Ecto neural progenitor cell (in vitro differentiated cells): ENCODE measurements at places on chromosomes 2 and 18.

DNA sequence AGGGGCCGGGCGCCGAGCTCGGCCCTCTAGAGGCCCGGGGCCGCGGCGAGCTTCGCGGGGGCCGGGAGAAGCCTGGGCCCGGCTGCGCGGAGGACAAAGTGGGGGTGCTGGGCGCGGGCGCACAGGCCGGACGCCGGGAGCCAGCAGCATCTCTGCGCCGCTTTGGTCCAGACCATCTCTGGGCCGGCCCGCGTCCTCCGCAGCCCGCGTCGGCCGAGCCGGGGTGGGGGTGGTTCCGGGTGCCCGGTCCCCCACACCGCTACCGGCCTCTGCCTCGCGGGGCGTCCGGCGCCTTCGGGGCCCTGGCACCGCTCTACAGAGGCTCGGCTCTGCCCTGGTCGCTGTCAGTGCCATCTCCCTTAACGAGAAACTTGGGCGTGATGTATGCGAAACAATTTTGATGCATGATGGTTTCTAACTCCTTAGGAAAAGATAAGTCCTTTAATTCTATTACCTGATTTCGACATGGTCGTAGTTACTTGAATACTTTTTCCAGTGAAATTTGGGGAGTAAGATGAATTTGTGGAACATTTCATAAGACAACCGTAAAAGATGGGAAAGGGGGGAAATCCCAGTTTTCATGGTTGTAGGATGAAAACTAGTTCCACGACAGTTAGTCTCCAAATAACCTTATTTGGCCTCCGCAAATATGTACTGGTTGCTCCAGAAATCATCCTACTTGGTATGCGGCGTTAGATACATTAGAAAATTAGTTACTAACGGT lies 562 bp downstream of the TWSG1 start:
- DNase-seq, result no peak

DNA sequence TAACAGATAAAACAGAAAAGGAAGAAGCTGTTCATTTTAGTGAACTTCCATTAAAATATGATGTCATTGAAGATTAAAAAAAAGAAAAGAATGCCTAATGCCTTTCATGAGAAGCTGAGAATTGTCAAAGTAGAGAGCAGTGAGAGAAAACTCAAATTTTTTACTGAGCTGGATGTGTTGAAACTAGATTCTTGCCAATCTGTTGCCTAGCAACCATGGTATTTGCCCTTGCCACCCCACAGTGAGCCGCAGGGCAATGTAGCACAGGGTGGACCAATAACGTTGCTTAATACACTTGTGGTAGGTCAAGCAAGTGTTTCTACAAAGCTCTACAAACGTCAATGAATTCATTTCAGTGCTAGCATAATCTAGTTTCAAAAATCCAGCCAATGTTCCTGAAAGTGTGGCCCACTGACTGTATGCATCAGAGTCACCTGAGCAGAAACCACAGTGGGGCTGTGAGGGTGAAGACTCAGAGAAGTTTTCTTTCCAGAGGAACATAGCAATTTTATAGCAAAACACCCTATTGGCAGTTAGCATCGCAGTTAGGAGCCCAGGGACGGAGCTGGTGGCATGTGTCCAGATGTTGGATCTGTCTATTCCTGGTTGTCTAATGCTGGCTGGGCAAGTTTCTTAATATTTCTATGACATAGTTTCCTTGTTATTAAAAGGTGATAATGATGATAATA lies 132.2 kb downstream of the DOCK10 start:
- peak; percentile 53 for DNase-seq

DNA sequence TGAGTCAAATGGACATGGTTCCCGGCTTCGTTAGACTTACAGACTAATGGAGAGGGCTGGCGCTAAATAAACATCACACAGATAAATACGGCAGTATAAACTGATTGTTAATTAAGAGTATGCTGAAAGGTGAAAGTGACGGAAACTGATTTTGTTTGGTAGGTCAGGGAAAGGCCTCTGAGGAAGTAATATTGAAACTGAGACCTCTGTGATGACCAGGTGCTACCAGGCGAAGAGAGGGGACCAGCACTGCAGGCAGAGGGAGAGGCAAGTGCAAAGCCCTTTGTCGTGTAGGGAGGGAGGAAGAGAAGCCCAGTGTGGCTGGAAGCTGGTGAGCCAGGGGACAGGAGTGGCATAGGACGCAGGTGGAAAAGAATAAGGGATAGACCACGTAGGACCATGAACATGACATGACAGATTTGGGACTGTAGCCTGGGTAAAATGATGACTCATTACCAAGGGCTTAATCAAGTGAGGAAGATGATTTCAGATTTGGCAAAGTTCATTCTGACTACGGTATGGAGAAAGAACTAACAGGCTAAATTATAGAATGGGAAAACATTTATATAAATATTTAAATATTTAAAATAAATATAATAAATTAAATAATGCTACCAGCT lies 433.1 kb downstream of the NCKAP5 start:
- DNase-seq, result no peak

DNA sequence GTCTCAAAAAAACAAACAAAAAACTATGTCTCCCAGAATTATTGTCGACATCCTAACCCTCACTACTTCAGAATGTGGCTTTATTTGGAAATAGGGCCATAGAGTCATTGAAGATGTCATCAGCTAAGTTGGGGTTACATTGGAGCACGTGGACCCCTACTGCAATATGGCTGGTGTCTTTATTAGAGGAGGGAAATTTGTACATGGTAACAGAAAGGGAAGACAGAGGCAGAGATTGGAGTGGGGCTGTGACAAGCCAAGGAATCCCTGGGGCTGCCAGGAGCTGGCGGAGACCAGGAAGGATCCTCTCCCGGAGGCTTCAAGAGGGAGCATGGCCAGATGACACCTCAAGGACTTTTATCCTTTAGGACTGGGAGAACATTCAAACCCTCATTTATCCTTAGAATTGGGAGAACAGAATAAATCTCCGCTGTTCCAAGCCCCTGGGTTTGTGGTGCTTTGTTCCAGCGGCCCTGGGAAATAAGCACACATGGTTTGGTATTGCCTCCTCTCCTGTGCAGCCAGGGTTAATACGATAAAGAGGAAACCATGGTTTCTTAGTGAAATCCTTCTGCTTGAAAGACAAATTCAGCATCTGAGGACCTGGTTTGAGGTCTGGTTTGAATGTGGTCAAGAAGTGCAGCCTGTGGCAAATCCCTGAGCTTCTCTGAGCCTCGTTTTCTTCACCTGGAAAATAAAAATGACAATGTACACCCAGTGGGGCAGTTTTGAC lies 184.7 kb downstream of the MYCN start:
- DNase-seq, result peak; percentile 34

DNA sequence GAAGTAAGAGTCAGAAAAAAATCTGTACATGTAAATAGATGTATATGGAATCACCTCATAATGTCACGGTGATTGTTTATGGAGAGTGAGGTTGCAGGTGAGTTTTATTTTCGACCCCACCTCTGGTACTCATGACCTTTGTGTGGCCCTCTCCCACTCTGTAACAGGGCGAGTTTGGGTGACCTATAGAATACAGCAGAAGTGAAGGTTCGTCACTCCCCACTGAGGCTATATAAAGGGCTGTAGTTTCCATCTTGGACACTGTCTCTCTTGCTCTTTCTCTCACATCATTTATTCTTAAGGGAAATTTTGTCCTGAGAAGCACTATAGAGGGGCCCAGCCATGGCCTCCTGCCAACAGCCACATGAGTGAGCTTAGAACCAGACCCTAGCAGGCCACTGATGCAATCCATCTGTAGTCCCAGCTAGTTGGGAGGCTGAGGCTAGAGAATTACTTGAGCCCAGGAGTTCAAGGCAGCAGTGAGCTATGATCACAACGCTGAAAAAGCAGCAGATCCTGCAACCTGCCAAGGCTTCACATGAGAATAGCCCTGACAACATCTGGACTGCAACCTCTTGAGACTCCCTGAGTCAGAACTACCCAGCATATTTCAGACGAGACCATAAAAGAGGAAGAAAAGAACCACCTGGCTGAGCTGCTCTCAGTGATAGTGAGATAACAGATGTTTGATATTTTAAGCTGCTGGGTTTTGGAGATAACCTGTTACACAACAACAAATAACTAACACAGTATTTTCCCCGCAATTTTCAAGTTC lies 74.3 kb upstream of the SLC1A4 start:
- DNase-seq, result no peak

DNA sequence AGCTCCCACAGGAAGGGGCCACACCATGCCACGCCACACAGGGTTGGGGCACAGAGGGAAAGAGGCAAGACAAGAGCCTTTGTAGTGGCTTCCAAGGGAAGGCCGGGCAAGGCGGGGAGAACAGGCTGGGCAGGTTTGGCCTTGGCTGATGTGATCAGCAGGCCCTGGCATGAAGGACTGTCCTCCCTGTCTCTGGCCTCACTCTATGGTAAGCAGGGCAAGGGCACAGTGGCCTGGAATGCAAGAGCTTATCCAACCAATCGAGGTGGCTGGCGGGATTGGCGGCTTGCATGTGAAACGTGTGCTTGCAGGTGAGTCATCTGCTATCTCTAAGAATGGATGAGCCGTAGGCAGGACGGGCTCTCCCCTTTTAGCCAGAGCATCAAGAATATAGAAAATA lies 6.4 kb upstream of the ATP9B start:
- DNase-seq, result no peak

- DNase-seq, result no peak
Measured at GRCh38 chr2:203354966-203355365, 26.8 kb downstream of the ABI2 start.

- no peak for DNase-seq
Measured at GRCh38 chr2:192700934-192701333, 506.2 kb upstream of the TMEFF2 start.

- peak; percentile 51 for DNase-seq
Measured at GRCh38 chr2:32772638-32773447, 145.0 kb downstream of the TTC27 start.

GRCh38 chr18:26697186-26697884 lies 149.0 kb upstream of the KCTD1 start:
- DNase-seq, result no peak

GRCh38 chr18:1011349-1011748 lies 106.7 kb downstream of the ADCYAP1 start:
- DNase-seq, result no peak

- no peak for DNase-seq
Measured at GRCh38 chr2:10085668-10086059, 5.5 kb upstream of the CYS1 start.

DNA sequence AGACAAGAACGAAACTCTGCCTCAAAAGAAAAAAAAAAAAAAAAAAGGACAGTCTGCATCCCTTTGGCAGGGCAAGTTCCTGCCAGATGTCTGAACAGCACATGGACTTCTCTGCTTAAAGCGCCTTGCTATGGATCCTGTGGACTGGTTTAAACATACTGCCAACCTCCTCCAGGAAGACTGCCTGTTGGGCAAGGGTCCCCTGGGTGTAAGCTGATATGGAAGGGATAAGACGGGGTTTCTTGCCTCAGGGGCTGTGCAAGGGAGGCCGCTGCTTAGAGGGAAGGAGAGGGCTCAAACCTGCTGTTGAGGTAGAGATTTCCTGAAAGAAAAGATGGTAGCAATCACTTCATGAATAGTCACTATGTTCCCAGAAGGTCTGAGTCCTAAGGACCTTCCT lies 22.2 kb downstream of the SKA1 start:
- no peak for DNase-seq
